ENCODE measurements at places on chromosomes 2 and 18.

- no peak for DNase-seq
Measured at GRCh38 chr2:179106676-179107428, 56.9 kb upstream of the CCDC141 start.

- DNase-seq, result no peak
Measured at GRCh38 chr2:176101842-176102241, 2.2 kb downstream of the HOXD12 start.

DNA sequence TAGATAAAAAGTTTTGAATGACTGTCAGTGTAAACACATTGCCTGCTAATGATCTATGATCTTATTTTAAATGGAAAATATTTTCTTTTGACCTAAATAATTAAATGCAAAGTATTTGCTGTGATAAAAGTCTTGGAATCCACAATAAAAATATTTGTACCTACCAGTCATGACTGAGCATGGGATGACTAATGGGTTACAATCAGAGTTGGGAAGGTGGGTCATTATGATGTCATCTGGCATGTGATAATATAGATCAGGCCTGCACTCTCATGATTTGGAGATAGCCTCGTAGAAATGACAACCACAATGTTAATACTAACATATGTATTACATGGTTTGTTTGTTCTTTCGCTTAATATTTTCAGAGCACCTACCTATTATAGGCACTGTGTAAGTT, 848.8 kb upstream of the KLHL29 start:
- no peak for DNase-seq

GRCh38 chr2:120541553-120541932, 194.1 kb upstream of the GLI2 start:
- DNase-seq, result no peak

DNA sequence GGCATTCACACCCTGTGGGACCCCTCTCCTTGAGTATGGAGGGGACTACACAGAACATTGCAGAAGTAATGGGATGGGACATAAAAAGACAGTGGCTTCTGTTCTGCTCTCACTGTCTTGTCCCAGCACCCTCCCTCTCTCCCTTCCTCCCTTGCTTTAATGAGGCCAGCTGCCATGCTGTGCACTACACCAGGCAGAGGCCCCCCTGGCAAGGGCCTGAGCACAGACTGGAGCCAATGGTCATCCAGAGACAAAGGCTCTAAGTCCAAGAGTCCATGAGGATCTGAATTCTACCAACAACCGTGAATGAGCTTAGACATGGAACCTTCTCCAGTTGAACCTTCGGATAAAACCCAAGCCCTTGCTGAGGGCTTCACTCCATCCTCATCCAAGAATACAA, 263.0 kb downstream of the NDUFA10 start:
- no peak for DNase-seq

- DNase-seq, result no peak
Measured at GRCh38 chr18:22428672-22429071, 11.0 kb upstream of the CTAGE1 start.

DNA sequence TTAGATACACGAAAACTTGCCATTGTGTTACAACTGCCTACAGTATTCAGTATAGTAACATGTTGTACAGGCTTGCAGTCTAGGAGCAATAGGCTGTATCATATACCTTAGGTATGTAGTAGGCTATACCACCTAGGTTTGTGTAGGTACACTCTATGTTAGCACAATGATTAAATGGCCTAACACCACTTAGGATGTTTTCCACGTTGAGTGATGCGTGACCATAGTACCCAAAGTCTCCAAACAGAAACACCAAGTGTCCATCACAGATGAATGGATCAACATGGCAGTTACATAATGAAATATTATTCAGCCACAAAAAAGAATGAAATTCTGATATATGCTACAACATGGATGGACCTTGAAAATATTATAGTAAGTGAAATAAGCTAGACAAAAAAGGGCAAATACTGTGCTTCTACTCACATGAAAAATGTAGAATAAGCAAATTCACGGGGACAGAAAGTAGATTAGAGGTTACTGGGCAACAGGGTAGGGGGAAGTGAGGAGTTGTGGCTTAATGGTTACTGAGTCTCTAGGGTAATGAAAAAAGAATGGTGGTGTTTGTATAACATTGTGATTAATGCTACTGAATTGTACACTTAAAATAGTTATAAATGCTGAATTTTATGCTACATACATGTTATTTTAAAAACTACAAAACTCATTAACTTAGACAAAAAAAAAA, 62.6 kb downstream of the TMEM131 start:
- no peak for DNase-seq

GRCh38 chr2:109138449-109138848, 9.4 kb downstream of the SH3RF3 start:
- DNase-seq, result no peak

GRCh38 chr2:21694079-21694878, 570.5 kb downstream of the TDRD15 start:
- no peak for DNase-seq

DNA sequence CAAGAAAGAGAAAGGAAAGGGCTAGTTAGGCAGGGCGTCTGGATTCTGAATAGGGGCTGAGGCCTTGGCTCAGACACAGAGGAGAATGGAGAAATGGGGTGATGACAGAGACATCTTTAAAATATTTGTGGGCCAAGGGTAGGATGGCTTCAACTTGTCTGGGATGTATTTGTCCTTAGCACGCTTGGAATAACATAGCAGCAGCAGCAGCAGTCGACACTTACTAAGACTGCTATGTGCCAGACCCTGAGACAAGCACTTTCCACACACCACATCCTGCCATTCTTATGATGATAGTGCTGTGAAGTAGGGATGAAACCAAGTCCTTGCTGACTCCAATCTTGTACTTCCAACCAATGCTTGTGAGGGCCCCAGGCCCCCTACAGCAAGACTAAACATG, 2.6 kb downstream of the IL1RL1 start:
- DNase-seq, result no peak

DNA sequence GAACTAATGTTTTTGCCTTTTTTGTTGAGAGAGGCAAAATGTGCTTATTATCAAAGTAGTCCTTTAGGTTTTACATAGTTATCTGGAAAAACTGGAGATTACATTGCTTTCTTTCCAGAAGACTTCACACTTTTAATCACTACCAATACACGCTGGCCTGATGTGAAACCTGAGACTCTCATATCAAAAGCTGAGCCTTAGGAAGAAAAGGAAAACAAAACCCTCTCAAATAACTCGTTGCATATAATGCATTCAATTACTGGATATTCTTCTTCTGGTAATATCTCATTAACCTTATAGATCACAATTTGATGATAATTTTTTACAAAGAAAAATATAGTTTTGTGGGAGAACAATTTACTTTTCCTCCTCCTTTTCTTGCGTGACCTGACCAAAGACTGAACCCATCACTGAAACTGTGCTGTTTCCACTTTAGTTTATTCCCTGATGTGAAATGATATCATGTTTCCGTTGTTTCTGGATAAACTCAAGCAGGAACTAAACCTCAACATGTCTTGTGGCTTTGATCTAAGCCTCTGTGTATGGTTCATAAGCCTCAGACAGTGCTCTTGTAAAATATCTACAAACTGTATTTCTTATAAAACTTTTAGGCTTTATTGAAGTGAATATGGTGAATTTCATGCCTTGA, 332.4 kb downstream of the GULP1 start:
- no peak for DNase-seq

- DNase-seq, result no peak
Measured at GRCh38 chr2:239311132-239312040, 89.4 kb downstream of the HDAC4 start.

DNA sequence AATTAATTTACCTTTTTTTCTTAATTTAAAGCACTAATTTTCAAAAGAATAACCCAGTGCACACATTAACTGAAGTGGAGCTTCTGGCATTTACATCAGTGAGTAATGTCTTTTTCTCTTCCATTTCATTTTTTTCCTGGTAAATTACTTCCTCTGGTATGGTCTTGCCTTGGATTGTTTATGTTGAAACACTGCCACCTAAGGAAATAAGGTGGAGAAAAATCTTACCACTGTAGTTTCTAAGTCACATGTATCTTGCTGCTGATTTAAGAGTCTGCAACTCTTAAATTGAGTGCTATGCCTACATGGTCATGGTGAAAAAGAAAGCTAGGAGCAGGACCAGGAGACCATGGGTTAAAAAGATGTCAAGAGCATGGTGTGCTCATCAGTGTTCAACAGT, 51.0 kb downstream of the TTC27 start:
- DNase-seq, result no peak

GRCh38 chr2:235494716-235495372, 1.0 kb downstream of the AGAP1 start:
- no peak for DNase-seq

DNA sequence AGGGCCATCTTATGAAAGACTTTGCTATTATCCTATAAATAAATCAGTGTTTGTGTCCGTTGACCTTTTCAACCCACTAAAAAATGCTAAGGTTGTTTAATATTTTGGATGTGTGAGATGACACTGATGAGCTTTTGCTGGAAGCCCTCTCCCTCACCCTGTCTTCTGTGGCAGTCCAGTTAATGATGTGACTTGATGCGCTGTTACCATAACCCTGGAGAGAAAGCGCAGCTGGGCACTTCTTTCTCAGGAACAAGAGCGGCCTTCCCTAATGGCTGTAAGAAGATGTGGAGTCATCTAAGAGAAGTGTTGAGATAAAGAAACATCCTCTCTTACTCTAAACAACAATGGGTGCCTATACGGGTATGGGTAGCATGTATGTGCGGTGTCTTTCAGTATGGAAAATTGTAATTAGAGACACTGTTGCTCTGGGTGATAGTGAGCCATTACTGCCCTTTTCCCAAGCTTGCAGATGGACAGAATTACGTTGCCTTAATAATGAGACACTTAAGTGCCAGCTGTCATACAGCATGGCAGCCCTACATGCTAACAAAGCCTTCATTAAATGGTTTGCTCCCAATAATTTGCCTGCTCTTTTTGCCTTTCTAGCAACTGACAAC, 165.6 kb upstream of the NABP1 start:
- DNase-seq, result no peak

DNA sequence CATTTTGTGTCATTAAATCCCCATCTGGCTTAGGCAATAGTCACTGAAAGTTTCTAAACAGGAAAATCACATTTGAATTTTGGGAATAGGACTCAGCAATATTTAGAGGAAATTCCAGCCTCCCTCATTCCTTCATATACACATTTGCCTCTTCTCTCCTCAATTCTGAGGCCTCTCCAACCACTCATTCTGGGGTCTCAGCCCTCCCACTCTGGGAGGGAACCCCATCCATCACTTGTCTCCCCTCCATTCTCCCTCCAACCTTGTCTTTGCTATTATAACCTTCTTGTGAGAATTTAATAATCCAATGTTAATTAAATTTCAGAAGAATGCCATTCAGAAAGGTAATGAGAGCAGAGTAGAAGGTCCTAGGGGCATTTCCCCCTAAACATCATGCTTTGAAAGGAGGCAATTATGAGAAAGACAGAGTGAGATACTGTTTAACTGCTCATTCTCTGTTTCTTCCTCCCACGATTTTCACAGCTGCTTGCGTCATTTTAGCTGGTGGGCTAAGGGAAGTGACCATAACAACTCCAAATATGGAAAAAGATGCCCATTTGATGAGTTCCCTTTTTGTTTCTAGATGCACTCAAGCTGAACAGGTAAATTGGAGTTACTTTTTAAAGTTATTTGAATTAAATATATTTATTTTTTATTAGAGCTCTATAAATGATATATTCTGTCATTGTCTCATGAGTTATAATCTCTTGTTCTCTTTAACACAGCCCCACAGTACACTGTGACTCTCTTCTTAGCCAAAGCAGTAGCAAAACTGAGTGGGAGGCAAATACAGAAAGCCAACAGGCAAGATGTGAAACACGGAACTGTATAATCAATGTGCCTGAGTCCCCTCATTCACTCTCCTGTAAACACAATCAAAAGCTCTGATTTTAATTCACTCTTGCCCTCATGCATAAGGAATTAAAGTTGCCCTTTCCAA, 135.1 kb downstream of the DLGAP1 start:
- no peak for DNase-seq

DNA sequence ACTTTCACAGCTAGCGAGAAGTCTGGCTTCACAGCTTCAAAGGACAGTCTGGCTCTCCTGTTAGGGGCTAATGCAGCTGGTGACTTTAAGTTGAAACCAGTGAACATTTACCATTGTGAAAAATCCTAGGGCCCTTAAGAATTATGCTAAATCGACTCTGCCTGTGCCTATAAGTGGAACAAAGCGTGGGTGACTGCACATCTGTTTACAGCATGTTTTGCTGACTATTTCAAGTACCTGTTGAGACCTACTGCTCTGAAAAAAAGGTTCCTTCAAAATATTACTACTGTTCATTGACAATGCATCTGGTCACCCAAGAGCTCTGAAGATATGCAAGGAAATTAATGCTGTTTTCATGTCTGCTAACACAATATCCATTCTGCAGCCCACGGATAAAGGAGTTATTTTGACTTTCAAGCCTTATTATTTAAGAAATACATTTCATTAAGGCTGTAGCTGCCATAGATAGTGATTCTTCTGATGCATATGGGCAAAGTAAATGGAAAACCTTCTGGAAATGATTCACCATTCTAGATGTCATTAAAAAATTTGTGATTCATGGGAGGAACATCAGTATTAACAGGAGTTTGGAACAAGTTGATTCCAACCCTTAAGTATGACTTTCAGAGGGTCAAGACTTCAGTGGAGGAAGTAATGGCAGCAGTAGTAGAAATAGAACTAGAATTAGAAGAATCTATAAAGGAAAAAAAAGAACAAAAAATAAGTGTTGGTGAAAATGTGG, 48.9 kb downstream of the POLR1A start:
- no peak for DNase-seq

GRCh38 chr2:236970656-236971010, 115.1 kb upstream of the COPS8 start:
- no peak for DNase-seq

DNA sequence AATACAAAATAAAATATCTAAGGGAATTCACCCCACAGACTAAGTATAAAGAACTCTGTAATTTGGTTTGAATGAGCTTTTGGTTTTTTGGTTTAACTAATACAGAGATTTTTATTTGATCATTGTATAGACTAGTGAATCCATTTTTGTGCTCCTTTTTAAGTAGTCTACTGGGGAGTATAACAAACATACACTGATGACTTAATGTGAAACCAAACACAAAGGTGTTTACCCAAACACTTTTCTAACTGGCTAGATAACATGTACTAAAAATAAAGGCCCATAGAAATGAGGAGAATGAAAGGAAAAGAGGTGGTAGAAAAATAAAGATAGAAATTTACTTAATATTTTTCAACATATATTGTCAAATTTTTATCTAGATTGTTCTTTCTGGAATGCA, 146.0 kb downstream of the NRXN1 start:
- no peak for DNase-seq

- no peak for DNase-seq
Measured at GRCh38 chr2:205141381-205141780, 540.9 kb upstream of the NRP2 start.

- no peak for DNase-seq
Measured at GRCh38 chr2:129242269-129242668, 737.2 kb upstream of the RAB6C start.
